ENCODE measurements at places on chromosomes 12 and 14. TPM values are rescaled to one million over a fixed set of nuclear protein-coding genes. Genes with fewer than 3 reads are reported as not detected.

DNA sequence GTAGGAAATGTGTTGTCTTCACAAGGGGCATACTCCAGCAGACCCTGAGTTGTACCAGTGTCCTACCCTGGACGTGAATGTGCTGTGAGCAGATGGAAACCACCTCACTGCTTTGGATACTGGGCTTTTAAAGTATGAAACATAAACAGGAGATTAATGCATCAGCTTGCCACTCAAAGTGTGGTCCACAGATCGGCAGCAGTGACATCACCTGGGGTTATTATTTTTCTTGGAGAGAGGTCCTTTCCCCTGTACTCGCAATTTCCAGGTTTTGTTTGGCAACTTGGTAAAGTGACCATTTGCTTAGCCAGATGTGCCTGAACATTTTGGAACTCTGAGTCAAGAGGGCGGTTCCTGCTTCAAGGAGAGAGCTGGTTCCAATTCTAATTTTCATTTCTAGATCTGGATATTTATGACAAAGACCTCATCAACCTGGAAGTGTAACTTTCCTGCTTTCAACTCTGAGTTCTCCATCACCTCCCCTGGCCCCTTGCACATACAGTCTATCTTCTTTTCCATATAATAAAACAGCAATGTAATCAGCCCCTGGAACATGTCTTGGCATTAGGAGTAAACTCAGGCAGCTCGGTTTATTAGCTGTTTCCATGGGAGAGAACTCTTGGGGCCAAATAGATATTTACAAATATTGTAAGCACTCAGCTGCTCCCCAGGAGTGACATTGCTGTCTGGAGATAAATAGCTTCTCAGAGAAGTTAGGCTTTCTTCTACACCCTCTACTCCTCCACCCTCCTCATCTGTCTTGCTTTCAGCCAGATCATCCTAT lies 237.0 kb upstream of the TBX3 start:
- DNase-seq, result no peak
- H3K27ac ChIP-seq, result no peak overlapping the region
- no peaks in the 10 kb centered on the region for H3K36me3 ChIP-seq
- no peaks in the 10 kb centered on the region for H3K27me3 ChIP-seq
- no peaks in the 10 kb centered on the region for H3K4me1 ChIP-seq
- no peak overlapping the region for H3K4me3 ChIP-seq

OR6C2 gene
- not detected for polyA plus RNA-seq

DNA sequence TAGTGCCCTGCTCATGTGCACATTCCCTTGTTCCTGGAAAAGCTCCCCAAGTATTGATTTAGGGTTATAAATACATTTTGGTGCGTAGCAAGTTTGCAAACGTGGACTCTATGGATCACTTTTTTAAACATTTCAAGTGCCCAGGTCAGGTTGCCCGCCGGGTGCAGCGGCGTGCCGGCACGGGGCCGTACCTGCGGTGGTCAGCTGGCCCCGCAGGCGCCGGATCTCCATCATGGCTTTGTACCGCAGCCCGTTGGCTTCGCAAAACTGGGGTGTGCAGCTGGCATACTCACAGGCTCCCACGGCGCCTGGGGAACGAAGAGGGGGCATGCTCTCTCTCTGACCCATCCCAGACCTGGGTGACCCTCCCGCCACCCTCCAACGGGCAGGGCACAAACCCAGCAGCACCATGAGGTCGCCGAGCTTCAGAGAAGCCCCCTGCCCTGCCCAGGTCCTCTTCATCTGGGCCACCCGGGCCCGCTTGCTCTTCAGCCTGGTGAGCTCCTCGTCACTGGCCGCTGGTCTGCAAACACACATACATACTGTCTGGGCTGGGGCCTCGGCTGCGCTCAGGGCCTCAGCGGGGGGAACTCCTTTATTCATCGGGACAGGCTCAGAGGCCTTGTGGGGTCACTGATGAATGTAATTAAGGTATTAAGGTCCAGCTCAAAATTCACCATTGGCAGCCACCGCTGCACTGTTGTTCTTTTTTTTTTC lies 35.1 kb downstream of the DHX37 start:
- H3K27ac ChIP-seq, result no peak overlapping the region
- H3K36me3 ChIP-seq, result peaks cover 34% of the 10 kb centered on the region
- H3K4me1 ChIP-seq, result no peaks in the 10 kb centered on the region
- no peak for DNase-seq
- no peaks in the 10 kb centered on the region for H3K27me3 ChIP-seq
- no peak overlapping the region for H3K4me3 ChIP-seq

GRCh38 chr12:131607658-131608447 lies 103.0 kb upstream of the SFSWAP start:
- no peaks in the 10 kb centered on the region for H3K36me3 ChIP-seq
- peaks cover 68% of the 10 kb centered on the region for H3K4me1 ChIP-seq
- no peaks in the 10 kb centered on the region for H3K27me3 ChIP-seq

DNA sequence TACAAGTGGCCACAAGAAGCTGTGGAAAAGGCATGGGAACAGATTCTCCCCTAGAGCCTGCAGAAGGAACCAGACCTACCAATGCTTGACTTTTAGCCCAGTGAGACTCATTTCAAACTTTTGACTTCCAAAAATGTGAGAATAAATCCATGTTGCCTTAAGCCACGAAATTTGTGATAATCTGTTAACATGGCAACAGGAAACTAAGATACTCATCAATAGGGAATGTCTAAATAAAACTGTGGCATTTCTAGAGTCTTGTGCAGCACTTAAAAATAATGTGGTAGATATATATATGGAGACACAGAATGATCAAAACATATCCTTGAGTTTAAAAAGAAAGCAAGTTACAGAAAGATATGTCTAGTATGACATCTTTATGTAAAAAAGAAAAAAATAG lies 12.0 kb downstream of the HECTD4 start:
- DNase-seq, result no peak
- no peaks in the 10 kb centered on the region for H3K27me3 ChIP-seq
- no peak overlapping the region for H3K4me3 ChIP-seq

GRCh38 chr12:93226361-93226760 lies 151.4 kb upstream of the NUDT4 start:
- no peaks in the 10 kb centered on the region for H3K27me3 ChIP-seq
- no peak overlapping the region for H3K4me3 ChIP-seq
- H3K27ac ChIP-seq, result no peak overlapping the region
- no peaks in the 10 kb centered on the region for H3K4me1 ChIP-seq
- H3K36me3 ChIP-seq, result no peaks in the 10 kb centered on the region
- DNase-seq, result no peak

AICDA gene
- not detected for polyA plus RNA-seq

DNA sequence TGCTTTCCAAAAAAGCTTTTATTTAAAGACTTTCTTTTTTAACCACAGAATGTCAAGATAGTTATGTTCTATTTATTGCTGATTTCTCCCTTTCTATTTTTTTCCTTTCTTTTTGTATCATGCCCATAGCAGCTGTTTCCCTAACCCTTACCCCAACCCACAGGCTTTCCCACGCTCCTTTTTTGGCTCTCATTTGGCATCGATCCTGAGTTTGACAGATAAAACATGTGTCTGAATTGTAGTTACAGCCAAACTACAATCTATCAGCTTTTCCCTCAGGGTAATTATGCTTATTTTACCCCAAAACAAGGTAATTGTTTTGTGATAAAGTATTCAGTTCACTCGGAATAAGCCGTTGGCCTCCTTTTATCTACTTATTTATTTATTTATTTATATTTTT lies 46.7 kb downstream of the PDE3A start:
- H3K4me1 ChIP-seq, result no peaks in the 10 kb centered on the region
- H3K36me3 ChIP-seq, result no peaks in the 10 kb centered on the region
- H3K27ac ChIP-seq, result no peak overlapping the region
- no peak overlapping the region for H3K4me3 ChIP-seq
- DNase-seq, result no peak
- H3K27me3 ChIP-seq, result no peaks in the 10 kb centered on the region

GRCh38 chr14:92531106-92531873 lies 17.7 kb downstream of the RIN3 start:
- no peaks in the 10 kb centered on the region for H3K27me3 ChIP-seq
- H3K4me1 ChIP-seq, result peaks cover 15% of the 10 kb centered on the region
- peak overlapping the region; percentile 8 for H3K27ac ChIP-seq

GRCh38 chr12:49227713-49228112 lies 37.2 kb upstream of the TUBA1C start:
- no peak overlapping the region for H3K27ac ChIP-seq
- H3K4me1 ChIP-seq, result no peaks in the 10 kb centered on the region
- H3K4me3 ChIP-seq, result no peak overlapping the region
- no peak for DNase-seq
- H3K36me3 ChIP-seq, result no peaks in the 10 kb centered on the region
- no peaks in the 10 kb centered on the region for H3K27me3 ChIP-seq

BDKRB2 gene
- not detected for polyA plus RNA-seq

DNA sequence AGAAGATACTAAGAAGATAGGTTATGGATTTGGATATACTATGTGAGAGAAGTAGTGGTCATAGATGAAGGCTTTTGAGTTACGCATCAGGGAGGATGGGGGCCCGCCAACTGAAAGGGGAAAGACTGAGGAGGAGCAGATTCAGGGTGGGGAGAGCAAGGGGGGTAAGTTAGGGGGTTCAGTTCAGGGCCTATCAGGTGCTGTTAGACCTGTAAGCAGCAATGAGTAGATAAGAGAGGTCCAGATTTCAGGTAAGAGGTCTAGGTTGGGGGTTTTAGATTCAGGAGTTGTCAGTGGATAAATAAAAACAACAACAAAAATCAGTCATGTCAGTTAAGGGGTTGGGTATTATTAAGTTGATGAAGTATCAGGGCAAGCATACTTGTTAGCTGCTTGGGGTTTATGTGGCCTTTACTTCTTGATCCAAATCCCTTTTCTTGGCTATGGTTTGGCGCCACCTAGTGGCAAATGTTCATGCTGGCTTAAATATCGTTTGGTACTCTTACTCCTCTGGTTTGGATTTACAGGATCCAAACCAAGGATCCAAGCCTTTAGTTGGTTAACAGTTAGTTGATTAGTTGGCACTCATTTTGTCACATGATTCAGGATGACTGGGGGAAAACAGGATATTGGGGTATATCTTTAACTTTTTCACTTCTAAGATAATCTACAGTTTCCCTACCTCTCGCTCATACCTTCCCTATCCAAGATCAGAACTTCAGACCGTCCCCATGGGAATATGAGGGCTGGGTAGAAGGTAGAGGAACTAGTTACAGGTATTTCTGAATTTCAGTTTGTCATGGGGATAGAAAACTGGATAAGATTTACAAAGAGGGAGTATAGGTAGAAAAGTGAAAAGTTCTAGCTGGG lies 65.1 kb downstream of the PCNX1 start:
- H3K4me3 ChIP-seq, result no peak overlapping the region
- peaks cover 48% of the 10 kb centered on the region for H3K4me1 ChIP-seq
- peak; percentile 78 for DNase-seq
- peaks cover 12% of the 10 kb centered on the region for H3K36me3 ChIP-seq

MARCHF9 gene
- 3.7 TPM for polyA plus RNA-seq

PRB2 gene
- 0.17 TPM for polyA plus RNA-seq

RNASE7 gene
- not detected for polyA plus RNA-seq

CDK2 gene
- polyA plus RNA-seq, result 5.7 TPM

DNAI7 gene
- 0.07 TPM for polyA plus RNA-seq

DNA sequence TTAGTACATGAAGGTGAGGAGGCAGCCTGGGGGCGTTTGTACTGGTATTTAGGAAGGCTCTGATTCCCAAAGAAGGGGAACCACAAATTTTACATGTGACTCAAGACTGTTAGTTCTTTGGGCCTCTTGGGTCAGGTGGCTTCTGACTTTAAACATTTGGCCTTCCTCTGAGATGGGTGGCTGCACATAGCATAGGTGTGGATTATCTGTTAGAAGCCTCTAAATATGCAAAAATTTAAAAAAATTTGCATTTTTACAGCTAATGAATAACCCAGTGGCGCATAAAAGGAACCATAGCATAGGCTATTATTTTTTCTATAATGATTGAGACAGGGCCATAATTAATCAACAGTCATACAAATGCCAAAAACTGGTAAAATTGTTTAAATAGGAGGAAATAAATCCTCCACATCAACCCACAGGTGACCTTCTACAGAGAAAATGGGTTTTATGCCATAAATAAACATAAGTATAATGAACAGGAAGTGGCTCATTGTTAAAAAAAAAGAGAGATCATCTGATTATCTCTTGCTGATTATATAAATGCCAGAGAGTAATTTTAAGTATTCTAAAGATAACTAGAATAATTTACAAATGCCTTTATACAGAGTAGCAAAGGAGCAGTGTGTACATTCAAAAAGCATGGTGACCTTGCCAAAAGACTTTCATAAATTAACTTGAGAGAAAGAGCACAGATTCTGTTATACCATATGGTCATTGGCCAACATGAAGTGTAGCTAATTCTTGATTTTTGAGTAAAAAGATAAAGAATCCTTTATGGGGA lies 284.2 kb upstream of the ATP2B1 start:
- no peaks in the 10 kb centered on the region for H3K27me3 ChIP-seq
- H3K4me1 ChIP-seq, result peaks cover 24% of the 10 kb centered on the region
- H3K36me3 ChIP-seq, result no peaks in the 10 kb centered on the region
- H3K4me3 ChIP-seq, result no peak overlapping the region
- no peak for DNase-seq

DNA sequence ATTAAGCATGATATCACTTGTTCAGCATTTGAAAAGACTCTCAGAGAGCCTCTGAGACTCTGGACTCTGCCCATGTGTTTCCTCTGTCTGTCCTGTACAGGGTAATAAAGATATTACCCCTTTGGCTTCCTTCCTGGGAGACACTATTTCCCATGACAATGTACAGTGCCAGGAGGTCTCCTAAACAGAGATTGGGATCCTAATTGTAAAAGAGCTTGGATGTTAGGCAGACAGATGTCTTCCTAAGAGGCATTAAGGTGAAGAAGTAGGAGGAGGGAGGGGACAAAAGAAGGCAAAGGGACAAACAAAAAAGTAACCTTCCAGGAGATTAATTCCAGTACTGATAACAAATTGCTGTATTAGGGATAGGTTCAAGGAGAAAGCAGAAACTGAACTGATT lies 45.5 kb upstream of the NAV3 start:
- no peaks in the 10 kb centered on the region for H3K4me1 ChIP-seq
- H3K27ac ChIP-seq, result no peak overlapping the region

OR6C3 gene
- not detected for polyA plus RNA-seq

DHRS2 gene
- not detected for polyA plus RNA-seq

- no peak overlapping the region for H3K4me3 ChIP-seq
- H3K36me3 ChIP-seq, result no peaks in the 10 kb centered on the region
- peaks cover 5% of the 10 kb centered on the region for H3K4me1 ChIP-seq
- peak; percentile 42 for DNase-seq
Measured at GRCh38 chr12:3777206-3777809, 24.4 kb upstream of the CRACR2A start.

GRCh38 chr12:108477055-108477880 lies 37.8 kb upstream of the FICD start:
- no peaks in the 10 kb centered on the region for H3K36me3 ChIP-seq
- H3K27me3 ChIP-seq, result no peaks in the 10 kb centered on the region

SLC2A3 gene
- 100 TPM for polyA plus RNA-seq

DNA sequence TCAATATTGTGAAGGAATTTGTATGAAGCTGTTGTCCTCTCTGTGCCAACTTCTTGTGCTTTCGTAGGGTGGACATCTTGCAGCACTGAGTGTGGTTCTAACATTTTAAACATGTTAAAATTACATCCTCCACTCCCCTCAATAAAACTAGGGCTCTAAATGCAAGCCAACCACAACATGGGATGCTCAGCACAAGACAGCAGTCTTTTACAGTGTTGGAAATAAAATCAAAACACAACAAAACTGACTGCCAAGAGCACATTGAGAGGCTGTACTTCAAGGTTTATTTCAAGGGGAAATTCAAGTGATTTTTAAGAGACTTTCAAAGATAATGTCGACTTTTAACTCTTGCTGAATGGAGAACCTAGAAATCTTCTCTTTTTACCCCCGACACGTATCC lies 396.9 kb downstream of the TMTC2 start:
- H3K27ac ChIP-seq, result no peak overlapping the region
- H3K27me3 ChIP-seq, result no peaks in the 10 kb centered on the region
- no peaks in the 10 kb centered on the region for H3K4me1 ChIP-seq
- H3K4me3 ChIP-seq, result no peak overlapping the region
- H3K36me3 ChIP-seq, result no peaks in the 10 kb centered on the region
